Thyroid gland (tissue), 4 donors: ENCODE measurements at places on chromosomes 2 and 18. TPM values are rescaled to one million over a fixed set of nuclear protein-coding genes. Genes with fewer than 3 reads are reported as not detected.
A peak's percentile ranks its signal among the peaks of the same experiment; 100 is the strongest.

- no peak overlapping the region for H3K4me3 ChIP-seq
- H3K4me1 ChIP-seq: no peaks in the 10 kb centered on the region
- no peak overlapping the region for H3K27ac ChIP-seq
- no peaks in the 10 kb centered on the region for H3K36me3 ChIP-seq
- DNase-seq: no peak
Observed at GRCh38 chr2:2689306-2689705, 358.2 kb upstream of the MYT1L start.

DNA sequence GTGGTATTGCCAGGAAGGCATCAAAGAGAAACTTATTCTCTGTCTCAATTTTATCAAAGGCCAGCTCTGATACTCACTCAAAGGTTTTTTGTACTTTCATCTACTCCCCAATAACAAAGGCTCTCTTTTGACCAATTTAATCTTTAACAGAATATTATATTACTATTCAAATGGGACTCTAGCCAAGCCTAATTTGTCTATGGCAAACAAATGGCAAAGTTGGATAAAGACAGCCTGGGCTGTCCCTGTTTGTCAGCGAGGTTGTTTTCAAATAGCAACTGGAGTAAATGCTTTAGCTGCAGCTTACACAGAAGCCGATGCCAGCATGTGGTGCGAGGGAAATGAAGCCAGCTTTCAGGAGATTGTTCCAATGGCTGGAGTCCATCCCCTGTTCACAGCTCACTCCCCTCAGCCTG, 80.1 kb upstream of the CTNNA2 start:
- H3K4me1 ChIP-seq: no peaks in the 10 kb centered on the region
- H3K36me3 ChIP-seq: no peaks in the 10 kb centered on the region
- no peak for DNase-seq
- no peaks in the 10 kb centered on the region for H3K27me3 ChIP-seq

DNA sequence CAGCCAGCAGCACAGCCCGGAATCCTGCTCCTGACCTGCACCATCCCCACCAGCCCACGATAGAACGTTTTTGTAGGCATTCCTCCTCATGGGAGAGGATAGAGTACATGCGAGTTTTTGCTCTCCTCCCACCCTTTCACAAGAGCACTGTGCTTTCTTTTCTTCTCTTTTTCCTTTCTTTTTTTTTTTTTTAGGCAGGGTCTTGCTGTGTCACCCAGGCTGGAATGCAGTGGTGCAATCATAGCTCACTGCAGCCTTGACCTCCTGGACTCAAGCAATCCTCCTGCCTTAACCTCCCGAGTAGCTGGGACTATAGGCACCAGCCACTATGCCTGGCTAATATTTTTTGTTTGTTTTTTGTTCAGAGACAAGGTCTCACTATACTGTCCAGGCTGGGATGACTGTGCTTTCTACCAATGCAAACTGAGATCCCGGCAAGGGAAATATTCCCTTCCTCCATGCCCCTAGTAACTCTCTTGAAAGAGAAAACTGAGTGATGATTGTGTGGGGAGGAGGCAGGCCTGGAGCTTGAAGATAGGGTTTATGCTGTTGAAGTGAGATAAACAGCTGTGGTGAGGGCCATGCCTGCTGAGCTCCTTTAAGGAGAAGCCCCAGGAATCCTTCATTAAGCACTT, 82.6 kb upstream of the TXNDC2 start:
- no peak for DNase-seq
- no peak overlapping the region for H3K27ac ChIP-seq
- H3K27me3 ChIP-seq: no peaks in the 10 kb centered on the region
- H3K36me3 ChIP-seq: no peaks in the 10 kb centered on the region

Gene COX5B
- total RNA-seq: 610 TPM

Gene C2orf78
- not detected for total RNA-seq

DNA sequence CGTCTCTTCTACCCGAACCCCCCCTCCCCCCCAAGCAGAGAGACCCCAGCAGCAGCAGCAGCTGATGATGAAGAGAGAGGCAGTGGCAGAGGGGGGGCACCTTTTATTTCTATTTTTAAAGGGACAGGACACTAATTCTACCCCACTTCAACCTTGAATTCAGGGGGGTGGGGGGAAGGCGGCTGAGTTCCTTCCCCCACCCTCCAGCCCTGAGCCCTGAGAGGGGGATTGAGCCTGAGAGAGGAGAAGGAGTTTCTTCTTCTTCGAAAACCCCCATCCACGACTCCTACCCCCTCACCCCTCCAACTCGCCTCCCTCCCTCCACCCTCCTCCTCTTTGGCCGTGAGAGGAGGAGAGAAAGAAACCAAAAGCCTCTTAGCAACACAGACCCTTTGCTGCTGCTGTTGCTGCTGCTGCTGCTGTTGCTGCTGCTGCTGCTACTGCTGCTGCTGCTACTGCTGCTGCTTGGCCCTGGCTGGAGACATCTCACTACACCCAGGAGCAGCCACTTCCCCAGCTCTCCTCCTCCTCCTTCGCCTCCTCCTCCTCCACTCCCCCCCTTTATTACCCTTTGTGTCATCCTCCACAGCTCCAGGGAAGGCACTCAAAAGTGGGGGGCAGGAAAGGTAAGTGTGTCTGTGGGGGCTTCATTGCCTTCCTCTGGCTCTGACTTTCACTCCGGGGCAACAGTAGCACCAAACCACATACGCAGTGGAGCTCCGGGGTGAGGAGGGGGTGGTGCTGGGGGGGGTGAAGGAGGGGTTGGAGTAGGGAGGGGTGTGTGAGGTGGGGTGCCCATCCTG, at the start of gene MBD5:
MBD5 (plus strand) TSS at position 33 of the 803 bp plus-strand sequence.
- no peaks in the 10 kb centered on the region for H3K27me3 ChIP-seq
- H3K36me3 ChIP-seq: no peaks in the 10 kb centered on the region
- DNase-seq: peak; percentile 42

DNA sequence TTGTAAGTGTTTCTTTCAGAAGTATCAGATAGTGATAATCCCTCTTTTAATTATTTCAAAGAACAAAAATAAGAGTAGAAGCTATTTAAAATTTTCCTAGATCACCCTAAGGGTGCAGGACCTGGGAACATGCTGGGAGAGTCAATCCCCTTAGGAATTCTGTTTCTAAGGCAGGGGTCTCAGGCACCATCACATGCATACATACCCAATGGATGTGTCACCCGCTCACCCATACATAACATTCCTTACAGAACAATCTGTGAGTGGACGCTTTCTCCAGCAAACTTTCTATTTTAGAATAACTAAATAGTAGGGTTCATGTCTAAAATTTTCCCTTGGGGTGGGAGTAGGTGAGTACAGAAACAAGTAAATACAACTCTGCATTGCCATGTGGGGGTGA, 8.4 kb downstream of the DSEL start:
- no peak for DNase-seq
- no peak overlapping the region for H3K4me3 ChIP-seq
- no peak overlapping the region for H3K27ac ChIP-seq
- H3K4me1 ChIP-seq: no peaks in the 10 kb centered on the region

DNA sequence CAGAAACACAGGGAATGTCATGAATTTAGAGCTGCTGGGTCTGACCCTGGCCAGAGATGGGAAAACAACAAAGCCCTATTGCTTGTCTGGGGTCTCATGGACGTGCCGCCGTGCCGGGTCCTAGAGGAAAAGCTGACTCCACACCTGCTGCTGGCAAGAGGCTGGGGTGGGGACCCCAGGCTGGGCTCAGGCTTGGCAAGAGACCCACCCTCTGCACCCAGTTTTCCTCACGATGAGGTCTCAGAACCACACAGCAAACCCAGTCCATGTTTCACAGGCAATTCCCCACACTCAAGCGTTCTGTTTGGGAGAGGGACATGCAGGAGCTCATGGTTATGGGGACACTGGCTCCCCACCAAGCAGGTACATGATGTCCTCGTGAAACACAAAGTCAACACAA, 367.3 kb upstream of the SALL3 start:
- H3K36me3 ChIP-seq: no peaks in the 10 kb centered on the region
- H3K4me1 ChIP-seq: no peaks in the 10 kb centered on the region
- H3K27me3 ChIP-seq: no peaks in the 10 kb centered on the region

Gene C18orf54
- 1.6 TPM for total RNA-seq

- H3K4me3 ChIP-seq: no peak overlapping the region
- no peak for DNase-seq
- H3K36me3 ChIP-seq: no peaks in the 10 kb centered on the region
Observed at GRCh38 chr2:22817197-22817596, 567.8 kb upstream of the KLHL29 start.

Gene SERPINB5
- not detected for total RNA-seq

- H3K27ac ChIP-seq: no peak overlapping the region
- H3K4me1 ChIP-seq: no peaks in the 10 kb centered on the region
- no peak overlapping the region for H3K4me3 ChIP-seq
- no peak for DNase-seq
Observed at GRCh38 chr2:168427451-168427850, 28.6 kb upstream of the CERS6 start.

DNA sequence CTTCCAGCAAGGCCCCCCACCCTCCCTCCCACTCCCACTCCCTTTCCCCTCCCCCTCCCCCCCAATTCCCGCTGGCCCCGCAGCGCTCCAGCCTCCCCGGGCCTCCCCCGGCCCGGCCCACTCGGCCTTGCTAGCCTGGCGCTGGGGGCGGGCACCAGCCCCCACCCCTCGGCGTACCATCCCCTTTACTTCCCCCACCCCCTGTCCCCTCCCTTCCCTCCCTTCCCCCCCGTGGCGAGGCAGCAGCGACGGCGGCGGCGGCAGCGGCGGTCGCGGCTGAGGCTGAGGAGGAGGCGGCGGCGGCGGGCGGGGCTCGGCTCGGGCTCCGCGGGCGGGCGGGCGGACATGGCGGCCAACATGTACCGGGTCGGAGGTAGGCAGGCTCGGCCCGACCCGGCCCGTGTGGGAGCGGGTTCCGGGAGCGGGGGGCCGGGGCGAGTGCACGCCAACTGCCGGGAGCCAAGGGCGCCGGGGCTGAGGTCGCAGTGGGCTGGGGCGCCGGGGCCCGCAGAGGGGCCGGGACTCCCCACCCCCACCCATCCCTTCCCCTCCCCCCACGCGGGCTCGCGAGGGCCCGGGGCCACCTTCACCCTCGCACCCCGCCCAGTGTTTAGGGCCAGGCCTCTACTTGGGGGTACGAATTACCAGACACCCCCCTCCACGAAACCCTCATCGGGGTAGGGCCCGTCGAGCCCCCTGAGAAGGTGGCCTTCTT, at the start of gene MTA3:
MTA3 (plus strand) TSS at position 232 of the 715 bp plus-strand sequence; CDS start at position 346, 114 bp downstream.
- peak; percentile 67 for DNase-seq
- H3K27me3 ChIP-seq: no peaks in the 10 kb centered on the region
- H3K4me3 ChIP-seq: peak within 1 kb of the TSS; percentile 74
- H3K4me1 ChIP-seq: peaks cover 4% of the 10 kb centered on the region

DNA sequence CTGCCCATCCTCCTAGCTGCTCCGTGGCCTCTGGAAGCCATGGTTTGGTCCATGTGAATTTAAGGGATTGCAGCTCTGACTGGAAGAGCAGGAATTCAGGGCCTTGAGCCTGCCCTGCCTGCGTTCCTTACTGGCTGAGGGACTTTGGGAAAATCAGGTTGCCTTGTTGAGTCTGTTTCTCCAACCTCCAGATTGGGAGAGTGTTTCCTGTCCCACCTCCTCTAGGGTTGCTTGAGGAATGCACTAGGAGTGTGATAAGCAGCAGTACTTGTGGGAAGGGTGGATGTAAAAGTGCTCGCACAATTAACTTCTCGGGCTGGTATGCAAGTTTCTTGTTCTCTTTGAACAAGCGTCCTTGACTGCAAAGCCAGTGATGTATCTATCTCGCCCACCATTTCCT, 84.4 kb upstream of the YWHAQ start:
- no peak overlapping the region for H3K27ac ChIP-seq
- no peak overlapping the region for H3K4me3 ChIP-seq
- H3K27me3 ChIP-seq: no peaks in the 10 kb centered on the region
- H3K36me3 ChIP-seq: no peaks in the 10 kb centered on the region
- no peaks in the 10 kb centered on the region for H3K4me1 ChIP-seq

Gene TLX2
- total RNA-seq: not detected

Gene CIB4
- total RNA-seq: not detected

- H3K27ac ChIP-seq: no peak overlapping the region
- H3K4me1 ChIP-seq: no peaks in the 10 kb centered on the region
- H3K4me3 ChIP-seq: no peak overlapping the region
Observed at GRCh38 chr2:183495589-183496267, 371.5 kb downstream of the NUP35 start.

Gene POTEE
- not detected for total RNA-seq

DNA sequence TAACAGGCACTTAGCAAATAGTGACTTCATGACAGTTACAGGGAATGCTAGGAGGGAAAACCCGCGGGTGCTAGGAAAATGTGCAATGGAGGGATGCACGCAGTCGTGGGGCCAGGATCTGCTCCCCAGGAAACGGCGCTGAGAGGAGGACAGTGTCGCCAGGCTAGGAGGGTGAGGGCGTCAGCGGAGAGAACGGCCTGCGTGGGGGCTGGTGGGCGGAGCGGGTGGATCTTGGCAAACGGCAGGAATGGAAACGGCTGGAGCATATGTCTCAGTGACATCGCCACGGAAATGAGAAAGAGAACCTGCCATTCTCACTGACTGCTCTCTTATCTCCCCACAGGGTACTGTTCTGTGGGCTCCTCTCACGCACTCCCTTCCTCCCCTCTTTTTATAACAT, 478.5 kb upstream of the ID2 start:
- no peak overlapping the region for H3K4me3 ChIP-seq
- no peak overlapping the region for H3K27ac ChIP-seq
- peaks cover 4% of the 10 kb centered on the region for H3K4me1 ChIP-seq
- DNase-seq: no peak
- H3K36me3 ChIP-seq: no peaks in the 10 kb centered on the region
- H3K27me3 ChIP-seq: no peaks in the 10 kb centered on the region

- peaks cover 38% of the 10 kb centered on the region for H3K4me1 ChIP-seq
- no peaks in the 10 kb centered on the region for H3K27me3 ChIP-seq
- H3K36me3 ChIP-seq: no peaks in the 10 kb centered on the region
- no peak overlapping the region for H3K4me3 ChIP-seq
Observed at GRCh38 chr18:7772510-7772888, 205.4 kb downstream of the PTPRM start.

- no peaks in the 10 kb centered on the region for H3K36me3 ChIP-seq
- H3K27me3 ChIP-seq: no peaks in the 10 kb centered on the region
- DNase-seq: no peak
Observed at GRCh38 chr2:229852565-229852964, 69.2 kb downstream of the TRIP12 start.

Gene PLA2R1
- 142 TPM for total RNA-seq

GRCh38 chr2:230129343-230129742, 60.6 kb upstream of the SLC16A14 start:
- H3K4me1 ChIP-seq: no peaks in the 10 kb centered on the region
- no peaks in the 10 kb centered on the region for H3K27me3 ChIP-seq
- no peak for DNase-seq
- H3K36me3 ChIP-seq: no peaks in the 10 kb centered on the region

Gene ARHGEF33
- 4.6 TPM for total RNA-seq

DNA sequence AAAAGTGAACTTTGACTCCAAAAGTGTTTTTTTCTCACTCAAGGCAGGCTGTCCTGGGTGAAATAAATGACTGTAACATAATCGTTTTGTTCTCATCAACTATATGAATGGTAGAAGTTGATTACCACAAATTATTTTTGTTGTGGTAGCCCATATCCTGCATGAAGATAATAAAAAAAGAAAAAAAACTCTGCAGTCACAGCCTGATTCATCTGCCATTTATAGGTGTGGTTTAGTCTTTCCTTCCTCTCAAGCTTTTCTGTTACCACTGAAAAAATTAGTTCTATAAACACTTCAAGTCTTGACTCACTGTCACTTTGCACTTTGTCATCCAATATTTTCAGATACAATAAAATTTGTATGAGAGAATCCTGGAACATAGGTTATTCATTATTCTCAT, 522.0 kb downstream of the PLCL1 start:
- H3K4me3 ChIP-seq: no peak overlapping the region
- no peaks in the 10 kb centered on the region for H3K4me1 ChIP-seq
- no peaks in the 10 kb centered on the region for H3K36me3 ChIP-seq
- H3K27me3 ChIP-seq: no peaks in the 10 kb centered on the region

Gene ELOA2
- total RNA-seq: not detected
